ENCODE measurements at places on chromosomes 1 and 21.
A peak's percentile ranks its signal among the peaks of the same experiment; 100 is the strongest.

DNA sequence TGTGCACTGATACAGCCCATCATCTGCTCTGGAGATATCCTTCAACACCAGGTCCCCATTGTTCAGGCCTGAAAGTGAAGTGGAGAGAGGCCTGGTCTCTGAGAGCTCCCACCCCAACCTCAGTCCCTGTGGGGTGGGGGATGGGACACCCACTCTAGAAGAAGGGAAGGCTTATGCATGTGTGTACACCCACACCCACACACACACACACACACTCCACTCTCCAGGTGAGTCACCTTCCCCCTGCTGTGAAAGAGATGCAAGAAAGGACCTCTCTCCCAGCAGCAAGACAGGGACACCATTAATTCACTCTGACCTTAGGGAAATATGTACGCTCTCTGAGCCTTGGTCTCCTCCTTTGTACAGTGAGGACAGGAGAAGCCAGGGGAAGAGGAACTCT is 5.9 kb downstream of the VSIG8 start:
- no peak for DNase-seq

DNA sequence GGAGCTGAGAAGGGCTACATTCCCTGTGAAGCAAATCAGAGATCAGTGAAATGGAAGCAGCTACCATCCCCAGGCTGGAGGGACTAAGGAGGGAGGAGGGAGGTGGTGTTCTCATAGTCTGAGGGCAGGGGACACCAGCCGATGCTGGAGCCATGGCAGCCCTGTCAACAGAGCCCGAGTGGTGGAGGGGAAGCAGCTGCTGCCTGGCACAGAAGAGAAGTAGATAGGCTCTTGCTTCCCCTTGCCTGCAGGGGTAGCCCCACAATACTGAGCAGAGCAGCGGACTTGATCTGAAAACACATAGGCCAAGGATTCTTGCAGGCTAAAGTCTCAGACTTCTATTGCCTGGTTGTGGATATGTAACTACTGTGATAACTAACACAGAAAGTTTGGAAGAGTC is 255.1 kb downstream of the FGGY start:
- no peak for DNase-seq

- no peak for DNase-seq
Measured at GRCh38 chr1:179814546-179814838, 63.1 kb downstream of the TOR1AIP2 start.

DNA sequence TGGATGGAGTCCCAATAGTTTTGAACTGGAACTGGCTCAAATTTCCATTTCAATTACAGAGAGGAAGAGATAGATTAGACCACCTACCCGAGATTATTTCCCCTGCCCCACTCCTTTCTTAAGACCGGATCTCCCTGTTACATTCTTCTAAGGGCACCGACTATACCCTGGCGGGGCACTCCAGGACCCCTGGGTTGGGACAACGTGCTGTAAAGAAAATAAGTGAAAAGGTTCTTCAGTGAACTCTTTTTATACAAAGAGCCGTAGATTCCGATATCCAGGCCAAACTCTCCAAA is 6.7 kb downstream of the NR5A2 start:
- DNase-seq, result no peak

- DNase-seq, result no peak
Measured at GRCh38 chr1:92096317-92096716, 16.2 kb downstream of the BTBD8 start.

- DNase-seq, result no peak
Measured at GRCh38 chr1:89701746-89702241, 68.9 kb downstream of the LRRC8C start.

DNA sequence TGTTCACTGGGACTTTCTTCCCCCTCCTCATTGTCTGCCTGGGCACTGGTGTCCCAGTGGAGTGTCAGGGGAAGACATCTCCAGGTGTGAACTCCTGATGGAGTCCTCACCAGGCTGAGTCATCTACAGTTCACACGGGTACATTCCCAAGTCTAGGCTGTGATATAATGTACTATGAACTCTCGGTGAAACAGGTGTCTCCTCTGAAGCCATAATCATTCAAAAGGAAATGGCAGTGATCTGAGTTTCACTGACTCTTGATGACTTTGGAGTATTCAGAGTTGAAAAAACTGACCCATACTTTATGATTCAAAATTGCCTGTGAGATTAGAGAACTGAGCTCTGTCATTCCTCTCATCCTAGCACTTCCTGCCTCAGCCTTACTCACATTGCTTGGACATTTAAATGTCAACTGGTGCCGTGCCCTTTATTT is 9.1 kb downstream of the LAMC2 start:
- no peak for DNase-seq

DNA sequence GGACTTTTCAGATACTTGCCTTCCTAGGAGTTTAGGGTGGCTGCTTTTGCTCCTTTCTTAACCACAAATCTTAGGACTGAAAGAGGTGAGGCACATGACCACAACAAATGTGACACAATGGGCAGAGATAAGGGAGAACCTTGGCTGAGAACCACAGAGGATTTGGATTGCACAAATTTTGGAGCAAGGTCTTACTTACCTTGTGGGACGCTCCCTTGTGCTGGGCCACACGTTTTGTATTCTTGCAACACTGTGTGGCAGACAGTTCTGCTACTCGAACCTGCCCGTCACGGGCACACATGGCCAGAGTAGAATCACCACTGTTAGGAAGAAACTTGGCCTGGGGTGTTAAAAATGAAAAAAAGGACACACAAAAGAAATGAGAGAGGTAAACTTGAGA is 23.9 kb downstream of the DCAF8 start:
- no peak for DNase-seq

- DNase-seq, result no peak
Measured at GRCh38 chr1:118381197-118381869, 196.3 kb upstream of the SPAG17 start.

- DNase-seq, result peak; percentile 48
Measured at GRCh38 chr1:201042779-201043461, 19.4 kb upstream of the KIF21B start.

GRCh38 chr1:16349847-16350406 is 2.4 kb downstream of the FBXO42 start:
- no peak for DNase-seq

GRCh38 chr1:210722410-210723081 is 393.8 kb downstream of the HHAT start:
- no peak for DNase-seq

DNA sequence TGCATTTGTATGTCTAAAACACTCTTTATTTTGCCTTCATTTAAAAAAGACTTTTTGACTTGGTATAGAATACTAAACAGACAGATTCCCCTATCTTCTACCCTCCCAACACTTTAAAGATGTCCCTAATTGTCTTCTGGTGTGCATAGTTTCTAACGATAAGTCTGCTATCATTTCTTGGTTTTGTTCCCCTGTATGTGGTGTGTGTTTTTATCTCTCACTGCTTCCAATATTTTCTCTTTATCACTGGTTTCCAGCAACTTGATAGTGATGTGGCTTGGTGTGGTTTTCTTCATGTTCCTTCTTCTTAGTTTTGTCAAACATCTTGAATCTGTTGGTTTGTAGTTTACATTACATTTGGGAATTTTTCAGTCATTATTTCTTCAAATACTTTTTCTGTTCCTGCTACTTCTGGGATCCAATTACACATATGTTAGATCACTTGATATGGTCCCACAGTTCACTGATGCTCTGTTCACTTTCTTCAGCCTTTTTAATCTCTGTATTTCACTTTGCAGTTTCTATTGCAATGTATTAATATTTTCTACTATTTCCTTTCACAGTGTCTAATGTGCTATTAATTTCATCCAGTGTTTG is 23.2 kb downstream of the F5 start:
- DNase-seq, result no peak
